ENCODE measurements at places on chromosomes 16 and 17.
A peak's percentile ranks its signal among the peaks of the same experiment; 100 is the strongest.

- no peak for DNase-seq
Observed at GRCh38 chr16:84479716-84480450, 24.6 kb downstream of the MEAK7 start.

DNA sequence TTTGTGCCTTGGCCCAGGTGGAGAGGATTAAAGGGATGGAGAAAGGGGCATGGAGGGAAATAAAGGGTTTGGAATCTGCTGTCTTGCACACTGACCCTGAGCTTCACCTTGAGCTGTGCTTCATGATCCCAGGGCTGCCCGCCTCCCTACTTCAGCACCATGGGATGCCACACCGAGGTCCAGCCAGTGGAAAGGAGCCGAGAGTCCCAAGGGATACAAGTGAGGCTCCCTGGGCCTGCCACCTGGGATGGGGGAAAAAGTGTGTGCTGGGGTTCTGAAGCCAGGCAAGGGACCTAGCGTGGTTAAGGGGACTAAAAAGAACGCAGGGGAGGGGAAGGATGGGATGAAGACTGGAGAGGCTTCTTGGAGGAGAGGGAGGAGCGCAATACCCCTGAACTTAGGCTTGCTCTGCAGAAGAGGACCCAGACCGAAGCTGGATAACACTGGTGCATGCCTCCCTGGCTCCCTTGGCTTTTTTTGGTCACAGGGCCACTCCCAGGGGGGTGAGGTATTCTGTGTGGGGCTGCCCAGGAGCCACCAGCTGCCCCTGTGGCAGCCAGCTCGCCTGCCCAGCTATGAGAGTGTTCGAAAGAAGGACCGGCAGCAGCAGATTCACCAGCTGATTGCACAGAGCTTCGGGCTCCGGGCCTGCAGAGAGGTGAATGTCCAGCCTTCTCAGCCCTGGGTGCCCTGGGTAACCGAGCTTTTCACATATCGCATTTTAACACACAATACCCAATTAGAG, 7.2 kb downstream of the MRPL27 start:
- no peak for DNase-seq

DNA sequence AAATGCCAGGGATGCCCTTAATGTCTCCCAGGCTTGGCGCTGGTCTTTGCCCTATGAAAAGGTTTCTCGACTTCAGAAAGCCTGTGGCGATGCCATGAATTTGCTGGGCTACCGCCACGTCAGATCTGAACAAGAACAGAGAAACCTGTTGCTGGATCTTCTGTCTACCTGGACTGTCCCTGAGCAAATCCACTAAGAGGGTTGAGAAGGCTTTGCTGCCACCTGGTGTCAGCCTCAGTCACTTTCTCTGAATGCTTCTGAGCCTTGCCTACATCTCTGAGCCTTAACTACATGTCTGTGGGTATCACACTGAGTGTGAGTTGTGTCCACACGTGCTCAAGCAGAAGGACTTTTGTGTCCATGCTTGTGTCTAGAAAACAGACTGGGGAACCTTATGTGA, 11.4 kb downstream of the CHST4 start:
- DNase-seq = peak; percentile 36

GRCh38 chr16:27726621-27727261, 176.8 kb downstream of the KATNIP start:
- DNase-seq = no peak

DNA sequence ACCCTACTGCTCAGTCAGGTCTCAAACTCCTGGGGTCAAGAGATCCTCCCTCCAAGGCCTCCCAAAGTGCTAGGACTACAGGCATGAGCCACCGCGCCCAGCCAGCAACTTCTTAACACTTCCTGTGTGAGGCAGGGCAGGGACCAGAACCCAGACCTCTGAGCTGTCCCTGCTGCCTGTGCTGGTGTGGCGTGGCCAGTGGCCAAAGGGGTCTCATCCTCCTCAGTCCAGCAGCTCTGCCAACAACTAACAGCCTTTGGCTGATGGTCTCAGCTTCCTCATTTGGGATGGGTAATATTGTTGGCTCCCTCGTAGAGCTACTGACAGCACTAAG, 1.4 kb upstream of the LLGL1 start:
- no peak for DNase-seq

GRCh38 chr17:35578929-35579432, 610 bp upstream of the PEX12 start:
- DNase-seq = no peak

DNA sequence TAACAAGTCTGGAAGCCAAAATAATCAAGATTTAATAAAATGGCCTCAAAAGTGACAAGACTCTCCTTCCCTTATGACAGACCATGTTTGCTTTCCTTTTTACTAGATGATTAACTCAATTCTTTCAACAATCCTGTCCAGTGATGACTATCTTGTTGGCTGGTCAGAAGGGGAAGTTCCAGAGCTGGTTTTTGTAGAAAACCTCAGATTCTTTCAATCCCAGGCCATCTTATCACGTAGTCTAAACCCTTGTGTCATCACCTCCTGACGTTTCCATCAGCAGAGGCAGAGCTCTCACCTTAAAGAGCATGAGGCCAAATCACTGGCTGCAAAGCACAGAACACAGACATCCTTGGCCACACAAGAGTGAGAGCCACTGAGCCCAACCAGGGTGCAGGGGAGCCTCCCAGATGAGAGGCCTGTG, 125.3 kb downstream of the ANKRD11 start:
- DNase-seq = no peak

- no peak for DNase-seq
Observed at GRCh38 chr16:4306470-4307214, 9.2 kb upstream of the GLIS2 start.

DNA sequence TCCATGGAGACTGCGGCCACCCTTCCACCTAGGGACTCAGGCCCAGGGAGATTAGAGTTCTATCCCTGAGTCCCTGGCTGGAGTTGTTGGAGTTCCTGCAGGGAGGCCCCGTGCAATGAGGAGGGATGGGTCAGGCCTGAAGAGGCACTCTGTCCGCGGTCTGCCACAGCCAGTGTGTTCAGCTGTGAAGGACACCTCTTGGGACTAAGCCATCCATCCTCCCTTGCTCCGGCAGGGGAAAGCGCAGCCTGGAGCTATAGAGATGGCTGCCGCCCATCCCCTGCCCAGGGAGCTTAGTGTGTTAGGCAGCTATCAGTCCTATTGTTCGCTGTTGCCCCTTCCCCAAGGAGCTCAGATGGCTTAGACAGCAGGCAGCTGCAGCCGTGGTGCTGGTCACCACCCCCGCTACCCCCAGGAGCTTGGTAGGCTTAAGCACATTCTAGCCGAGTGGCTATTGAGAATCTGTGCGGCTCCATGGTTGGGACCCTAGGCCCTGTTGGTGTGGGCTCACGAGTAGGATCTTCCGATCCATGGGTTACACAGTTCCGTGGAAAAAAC, 141.3 kb downstream of the CYB561 start:
- DNase-seq = no peak

DNA sequence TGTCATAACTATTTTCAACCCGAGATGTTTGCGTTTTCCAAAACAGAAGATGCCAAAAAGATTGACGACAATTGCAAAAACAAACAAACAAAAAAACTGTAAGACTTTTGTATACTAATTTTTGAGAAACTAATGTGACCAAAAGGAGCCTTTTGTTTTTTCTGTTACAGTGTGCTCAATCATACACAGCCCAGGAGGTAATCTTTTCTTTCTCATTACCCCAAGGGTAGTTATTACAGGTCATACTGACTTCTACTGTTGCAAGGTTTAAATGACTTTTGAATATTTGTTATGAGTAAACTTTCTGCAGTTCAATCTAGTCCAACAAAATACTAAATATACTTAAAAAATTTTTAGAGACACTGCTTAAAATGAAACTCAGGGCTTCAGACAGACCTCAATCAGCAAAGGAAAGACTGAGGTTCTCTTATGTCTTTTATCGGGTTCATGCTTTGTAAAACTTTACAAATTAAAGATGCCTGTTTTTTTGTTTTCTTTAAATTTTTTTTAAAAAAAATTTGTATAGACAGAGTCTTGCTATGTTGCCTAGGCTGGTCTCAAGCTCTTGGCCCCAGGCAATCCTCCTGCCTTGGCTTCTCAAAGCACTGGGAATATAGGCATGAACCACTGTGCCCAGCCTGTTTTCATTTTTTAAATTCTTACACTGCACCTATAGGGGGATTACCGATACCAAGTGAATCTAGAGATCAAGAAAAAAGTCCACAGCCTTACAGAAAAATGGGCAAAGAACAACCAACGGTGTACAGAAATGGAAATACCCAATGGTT, 47.6 kb downstream of the SPOP start:
- DNase-seq = no peak
